ENCODE measurements at places on chromosomes 6 and 20. TPM values are rescaled to one million over a fixed set of nuclear protein-coding genes. Genes with fewer than 3 reads are reported as not detected.

The XRN2 gene
- total RNA-seq: 79.9 TPM

GRCh38 chr6:38508894-38509293, 130.8 kb downstream of the BTBD9 start:
- DNase-seq: no peak

DNA sequence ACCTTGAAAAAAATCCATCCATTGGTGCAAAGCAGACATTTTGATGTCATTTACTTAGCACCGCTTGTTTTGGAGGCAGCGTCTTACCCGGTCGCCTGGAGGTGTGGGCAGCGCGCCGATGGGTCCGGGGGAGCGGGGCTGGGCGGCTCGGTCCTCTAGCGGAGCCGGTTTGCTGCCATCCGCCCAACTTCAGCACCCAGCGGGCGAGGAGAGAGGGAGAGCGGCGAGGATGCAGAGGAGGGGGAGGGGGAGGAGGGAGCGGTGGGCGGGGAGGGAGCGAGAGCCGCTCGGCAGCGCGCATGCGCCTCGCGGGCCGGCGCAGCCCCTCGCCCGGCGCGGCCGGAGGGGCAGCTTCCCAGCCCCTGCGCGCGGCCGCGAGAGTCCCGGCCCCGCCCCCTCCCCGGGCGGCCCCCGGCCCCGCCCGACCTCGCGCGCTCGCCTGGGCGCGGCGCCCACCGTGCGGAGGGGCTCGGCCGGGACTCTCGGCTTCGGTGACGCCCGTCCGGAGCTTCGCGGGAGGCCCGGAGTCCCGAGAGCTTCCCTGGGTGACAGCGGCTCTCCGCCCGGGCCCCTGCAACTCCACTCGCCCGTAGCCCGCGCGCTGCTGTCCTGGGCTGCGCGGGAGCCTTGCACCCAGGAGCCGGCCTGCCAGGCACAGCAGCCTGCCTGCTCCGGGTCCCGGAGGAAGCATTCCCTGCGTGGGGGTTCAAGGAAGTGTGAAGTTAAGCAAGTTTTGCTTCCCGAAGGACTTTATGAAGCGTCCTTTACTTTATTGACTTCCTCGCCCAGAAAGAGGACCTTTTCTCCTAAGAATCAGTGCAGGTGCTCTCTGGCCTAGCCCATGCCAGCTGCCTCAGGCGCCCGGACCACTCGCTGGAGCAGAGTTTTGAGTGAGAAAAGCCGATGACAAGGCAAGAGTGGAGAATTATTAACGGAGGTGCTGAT, at the start of gene RGS17:
Gene RGS17, minus strand, starts transcription at position 246 of the 945 bp plus-strand sequence. CDS start 87,264 bp downstream, outside the sequence.
- DNase-seq: peak; percentile 64

- DNase-seq: peak; percentile 80
Observed at GRCh38 chr6:33313105-33313708, 671 bp downstream of the TAPBP start.

The MACROD2 gene
- total RNA-seq: 0.66 TPM

The CDSN gene
- not detected for total RNA-seq

DNA sequence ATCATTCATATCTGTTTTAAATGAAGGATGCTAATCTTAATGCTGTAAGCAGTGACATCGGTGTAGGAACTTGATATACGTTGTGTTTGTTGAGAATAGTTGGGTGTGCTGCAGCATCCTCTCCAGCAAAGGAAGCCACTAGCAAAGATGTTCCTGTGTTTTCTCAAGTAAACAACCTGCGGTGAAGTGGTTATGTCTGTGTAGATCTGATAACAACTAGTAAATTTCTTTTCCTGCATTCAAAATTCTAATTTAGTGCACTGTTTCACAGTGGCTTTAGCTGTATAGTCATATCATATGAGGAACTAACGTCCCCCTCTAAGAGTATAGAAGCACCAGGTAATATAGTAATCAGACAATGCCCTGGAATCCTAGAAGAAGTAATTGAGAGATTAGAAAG, 38.7 kb downstream of the NCOA7 start:
- no peak for DNase-seq

GRCh38 chr6:168892031-168892430, 361.6 kb downstream of the THBS2 start:
- DNase-seq: no peak

- DNase-seq: no peak
Observed at GRCh38 chr6:142856624-142857232, 88.2 kb downstream of the HIVEP2 start.

DNA sequence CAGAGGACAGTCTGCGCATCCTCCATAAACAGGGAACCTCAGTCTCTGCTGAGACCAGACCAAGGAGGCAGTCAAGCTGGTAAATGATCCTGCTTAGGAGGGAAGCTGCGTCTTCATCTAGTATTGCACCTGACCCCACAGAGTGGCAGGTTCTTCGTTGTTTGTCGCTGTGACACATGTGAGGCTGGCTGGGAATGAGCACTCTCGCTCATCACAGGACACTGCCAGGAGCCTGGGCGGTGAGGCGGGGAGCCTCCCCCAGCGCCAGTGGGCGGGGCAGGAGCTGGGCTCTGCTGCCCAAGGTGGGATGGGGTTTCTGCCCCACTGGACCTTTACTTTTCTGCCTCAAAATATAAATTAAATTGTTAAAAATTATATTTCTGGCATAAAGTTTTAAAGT, 48.4 kb upstream of the SYNDIG1 start:
- DNase-seq: no peak

DNA sequence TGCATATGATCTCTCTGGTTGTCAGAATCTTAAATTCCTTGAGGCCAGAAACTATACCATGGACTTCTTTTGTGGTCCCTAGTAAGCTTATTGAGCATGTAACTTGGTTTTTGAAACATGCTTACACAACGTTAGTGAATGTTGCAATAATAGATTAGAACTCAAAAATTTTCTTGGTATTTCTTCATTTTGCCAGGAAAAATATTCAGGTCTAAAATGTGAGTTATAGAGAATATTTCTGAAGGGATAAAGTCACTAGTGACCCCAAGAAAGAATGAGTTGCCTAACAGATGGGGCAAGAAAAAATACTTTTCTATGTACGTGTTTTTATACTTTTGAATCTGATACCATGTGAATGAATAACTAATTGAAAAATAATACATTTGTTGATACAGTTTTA, 195.4 kb downstream of the TFAP2A start:
- no peak for DNase-seq

The MOXD1 gene
- total RNA-seq: 1.9 TPM

- DNase-seq: no peak
Observed at GRCh38 chr20:47480239-47480638, 21.4 kb upstream of the NCOA3 start.

The MUC21 gene
- total RNA-seq: not detected

GRCh38 chr20:13223736-13224520, 2.9 kb downstream of the ISM1 start:
- DNase-seq: no peak

GRCh38 chr6:107665382-107665781, 158.7 kb downstream of the SCML4 start:
- peak; percentile 52 for DNase-seq

The INSM1 gene
- total RNA-seq: not detected

- peak; percentile 85 for DNase-seq
Observed at GRCh38 chr6:106692112-106692818, 62.9 kb downstream of the QRSL1 start.

The SNAP25 gene
- total RNA-seq: not detected

GRCh38 chr6:57068061-57068460, 21.6 kb downstream of the KIAA1586 start:
- DNase-seq: no peak

The OSER1 gene
- 67.5 TPM for total RNA-seq

The RPP21 gene
- total RNA-seq: 52.0 TPM

DNA sequence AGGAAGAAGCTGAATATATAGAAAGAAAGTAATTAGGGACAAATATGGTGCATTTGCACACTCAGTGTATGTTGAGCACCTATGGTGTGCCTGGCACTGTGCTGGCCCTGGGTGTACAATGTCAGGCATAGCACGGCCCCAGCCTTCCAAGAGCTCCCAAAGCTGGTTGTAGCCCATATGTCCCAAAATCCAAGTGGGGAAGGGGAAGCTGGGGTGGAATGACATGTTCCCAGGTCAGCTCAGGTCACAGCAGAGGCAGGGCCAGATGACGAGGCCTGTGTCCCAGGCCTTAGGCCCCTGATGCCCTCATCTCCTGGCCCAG, 170.0 kb downstream of the VEGFA start:
- DNase-seq: no peak

GRCh38 chr6:13991393-13991792, 66.6 kb downstream of the RNF182 start:
- DNase-seq: no peak

- no peak for DNase-seq
Observed at GRCh38 chr6:158164579-158165170, 3.4 kb downstream of the SERAC1 start.

- no peak for DNase-seq
Observed at GRCh38 chr6:24009319-24009718, 116.7 kb upstream of the NRSN1 start.

The CCN5 gene
- not detected for total RNA-seq

- no peak for DNase-seq
Observed at GRCh38 chr6:113277111-113277510, 580.0 kb upstream of the MARCKS start.

The NOTCH4 gene
- total RNA-seq: not detected

Measured in MG63 (cell line).